GM06990 (cell line): ENCODE measurements at places on chromosomes 5 and 9.
A peak's percentile ranks its signal among the peaks of the same experiment; 100 is the strongest.

- no peak for DNase-seq
Observed at GRCh38 chr5:160799184-160799583, 52.8 kb downstream of the ATP10B start.

DNA sequence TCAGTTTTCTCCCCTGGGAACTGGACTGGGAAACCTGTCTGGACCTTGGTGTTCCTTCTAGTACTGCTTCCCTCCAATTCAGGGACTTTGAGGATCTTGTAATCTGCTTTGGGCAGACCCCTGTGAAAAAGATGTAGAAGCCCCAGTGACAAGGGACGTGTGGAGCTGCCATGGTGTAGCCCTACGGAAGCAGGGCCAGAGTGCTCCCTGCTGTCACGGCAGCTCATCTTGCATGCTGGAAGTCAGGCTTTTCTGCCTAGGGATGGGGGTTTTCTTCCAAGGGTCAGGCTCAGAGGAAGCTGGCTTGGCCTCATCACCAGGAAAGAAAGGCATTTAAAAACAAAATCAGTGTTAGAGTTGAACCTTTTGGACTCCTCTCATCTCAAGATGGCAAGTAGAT is 86.4 kb downstream of the AMBP start:
- DNase-seq = no peak

DNA sequence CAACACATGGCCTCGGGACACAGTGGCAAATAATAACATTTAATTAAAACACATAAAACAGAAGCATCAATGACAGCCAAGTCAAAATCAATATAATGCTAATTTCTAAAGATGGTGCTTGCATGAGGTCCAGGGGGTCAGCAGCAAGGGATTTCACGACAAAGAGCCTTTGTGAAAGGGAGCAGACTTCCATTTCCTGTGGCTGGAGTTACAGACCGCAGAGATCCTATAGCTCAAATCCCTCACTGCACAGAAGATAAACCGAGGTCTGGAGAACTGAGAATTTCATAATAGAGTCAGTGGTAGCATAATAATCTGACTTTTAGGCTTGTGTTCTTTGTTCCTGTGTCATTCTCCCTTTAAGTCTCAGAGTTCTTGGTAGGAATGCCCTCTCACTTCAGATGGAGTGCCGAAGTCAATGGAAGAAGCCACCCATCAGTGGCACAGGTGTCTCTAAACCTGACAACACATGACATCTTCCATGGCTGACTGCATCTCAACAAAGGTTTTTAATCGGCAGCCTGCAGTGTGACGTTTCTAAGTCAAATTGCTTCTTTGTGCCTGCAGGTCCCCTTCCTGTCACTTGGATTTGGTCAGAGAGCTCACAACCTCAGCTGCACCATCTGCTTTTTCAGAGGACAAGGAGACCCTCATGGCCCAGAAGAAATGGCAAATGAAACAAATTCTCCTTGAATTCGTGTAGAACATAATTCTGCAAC is 67.4 kb downstream of the CARTPT start:
- DNase-seq = no peak

- no peak for DNase-seq
Observed at GRCh38 chr9:36893184-36893583, 140.9 kb downstream of the PAX5 start.

DNA sequence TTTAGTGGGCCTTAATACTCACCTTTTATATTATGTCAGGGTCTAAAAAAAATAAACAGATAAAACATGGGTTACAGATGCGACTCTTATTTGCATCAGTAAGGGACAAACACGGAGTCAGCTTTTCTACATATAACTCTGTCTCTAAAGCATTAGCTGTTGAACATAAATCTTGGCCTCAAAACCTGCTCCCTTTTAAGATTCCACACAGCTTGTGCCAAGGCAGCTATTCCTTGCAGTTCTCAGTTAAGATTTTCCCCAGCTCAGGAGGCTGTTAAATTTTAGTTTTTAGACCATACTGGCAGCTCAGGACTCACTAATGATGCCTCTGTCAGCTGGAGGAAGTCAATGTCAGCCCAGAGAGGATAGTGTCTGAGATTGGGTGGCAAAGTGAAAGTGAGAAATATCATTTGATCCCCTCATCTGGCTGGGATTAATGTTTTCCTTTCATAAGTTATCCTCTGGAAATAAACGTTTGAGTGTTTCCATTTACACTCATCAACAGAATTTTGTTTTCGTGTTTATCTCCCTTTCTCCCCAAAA is 287.5 kb downstream of the ELAVL2 start:
- DNase-seq = no peak

DNA sequence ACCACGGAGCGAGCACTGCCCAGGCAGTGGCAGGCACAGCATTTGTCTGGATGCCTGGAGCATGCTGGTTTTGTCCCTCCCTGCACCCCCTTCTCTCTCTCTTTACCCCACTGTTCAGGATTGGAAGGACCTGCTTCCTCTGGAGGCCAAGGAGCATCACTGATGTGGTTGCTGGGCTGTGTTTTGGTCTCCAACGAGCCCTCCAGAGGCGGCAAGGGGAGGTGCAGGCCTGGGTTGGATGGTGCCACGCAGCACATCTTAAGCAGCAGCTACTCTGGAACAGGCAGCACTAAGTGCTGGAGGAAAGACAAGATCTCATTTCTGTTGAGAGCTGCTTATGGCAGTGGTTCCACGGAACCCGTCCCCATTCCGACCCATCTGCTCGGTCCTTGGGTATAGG is 139.6 kb downstream of the CMYA5 start:
- no peak for DNase-seq

DNA sequence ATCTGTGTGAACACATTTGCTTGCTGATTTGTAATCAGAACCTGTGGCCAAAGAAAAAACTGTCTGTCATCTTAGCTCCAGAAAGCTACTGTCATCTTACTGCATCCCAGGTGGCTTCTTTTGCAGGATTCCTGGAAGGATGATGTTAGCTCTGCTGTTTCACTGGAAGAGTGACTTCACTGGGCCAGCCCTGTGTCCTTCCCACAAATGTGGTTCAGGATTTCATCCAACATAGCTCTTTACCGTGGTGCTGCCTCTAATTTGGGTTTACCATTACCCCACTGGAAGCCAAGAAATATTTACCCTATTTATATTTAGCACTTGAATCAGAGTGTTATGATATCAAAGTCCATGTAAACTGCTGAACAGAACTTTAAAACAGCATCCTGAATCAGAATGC is 501.0 kb downstream of the GADD45G start:
- no peak for DNase-seq

- DNase-seq = no peak
Observed at GRCh38 chr9:5621327-5621726, 7.6 kb upstream of the RIC1 start.

DNA sequence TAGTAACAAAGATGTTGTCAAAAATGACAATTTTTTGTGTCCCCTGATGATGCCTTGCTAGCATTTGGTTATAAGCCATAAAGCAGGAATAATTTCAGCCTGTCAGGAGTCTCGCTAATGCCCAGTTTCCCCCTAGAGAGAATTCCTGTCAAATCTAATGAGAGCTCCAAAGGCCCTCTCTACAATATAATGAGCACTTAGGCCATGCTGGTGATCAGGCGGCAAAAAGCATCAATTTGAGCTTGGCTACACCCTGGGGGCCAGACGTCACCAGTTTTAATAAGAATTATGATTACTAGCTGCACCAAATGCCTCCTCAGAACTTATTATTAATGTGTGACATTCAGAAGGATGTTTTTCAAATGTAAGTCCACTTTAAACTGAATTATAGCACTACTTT is 6.1 kb downstream of the TLE1 start:
- DNase-seq = no peak

- DNase-seq = peak; percentile 71
Observed at GRCh38 chr9:89483592-89484474, 14.1 kb downstream of the SEMA4D start.

GRCh38 chr9:91882627-91883026 is 67.4 kb downstream of the ROR2 start:
- no peak for DNase-seq

GRCh38 chr9:126514037-126514821 is 99.5 kb upstream of the LMX1B start:
- peak; percentile 31 for DNase-seq

- DNase-seq = no peak
Observed at GRCh38 chr5:55860288-55860687, 9.1 kb downstream of the IL31RA start.

DNA sequence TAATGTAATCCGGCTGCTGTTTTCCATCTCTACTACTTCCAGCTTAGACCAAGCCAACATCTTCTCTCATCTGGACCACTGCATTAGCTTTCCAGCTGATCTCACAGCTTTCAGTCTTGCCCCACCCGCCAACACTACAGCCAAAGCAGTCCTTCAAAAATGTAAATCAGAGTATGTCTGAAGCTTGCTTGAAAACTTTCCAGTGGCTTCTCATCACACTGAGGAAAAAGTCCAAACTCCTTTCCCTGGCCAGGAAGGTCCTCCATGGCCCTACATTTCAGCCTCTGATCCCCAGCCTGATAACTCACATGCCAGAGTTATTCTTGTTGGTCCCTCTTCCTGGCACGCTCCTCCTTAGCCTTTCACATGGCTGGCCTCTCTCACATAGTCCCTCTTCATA is 38.5 kb downstream of the TTC1 start:
- DNase-seq = no peak

DNA sequence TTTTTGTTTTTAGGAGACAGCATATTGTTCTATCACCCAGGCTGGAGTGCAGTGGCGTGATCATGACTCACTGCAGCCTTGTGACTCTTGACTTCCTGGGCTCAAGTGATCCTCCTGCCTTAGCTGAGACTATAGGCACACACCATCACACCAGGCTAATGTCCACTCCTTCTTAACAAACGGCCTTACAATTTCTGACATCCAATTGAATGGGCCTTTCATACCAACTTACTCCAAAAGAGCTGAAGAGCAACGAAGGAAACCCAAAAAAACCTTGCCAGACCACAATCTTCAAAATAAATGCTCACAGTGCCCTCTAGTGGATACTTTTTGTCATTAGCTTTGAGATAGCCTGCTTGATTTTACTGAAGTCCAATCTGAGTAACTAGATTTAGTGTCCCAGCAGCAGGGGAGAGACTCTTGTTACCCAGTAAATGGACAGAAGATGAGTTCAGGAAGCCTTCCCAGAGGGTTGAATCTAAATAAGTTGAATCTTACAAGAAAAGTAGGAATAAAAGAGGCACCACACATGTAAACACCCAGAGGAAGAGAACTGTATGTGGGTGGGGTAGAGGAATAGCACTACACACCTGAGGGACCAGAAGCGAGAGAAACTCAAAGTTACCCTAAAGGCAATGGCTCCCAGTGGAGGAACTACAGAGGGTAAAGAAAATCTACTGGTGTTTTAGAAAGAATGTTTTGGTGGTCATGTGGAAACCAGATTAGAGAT is 9.3 kb downstream of the ZNF622 start:
- peak; percentile 34 for DNase-seq

GRCh38 chr5:113789769-113790168 is 276.3 kb downstream of the YTHDC2 start:
- no peak for DNase-seq

GRCh38 chr5:148978370-148979082 is 84.3 kb downstream of the SH3TC2 start:
- DNase-seq = no peak

- no peak for DNase-seq
Observed at GRCh38 chr5:9380109-9380508, 165.8 kb downstream of the SEMA5A start.

GRCh38 chr5:36301858-36302603 is at the start of gene RANBP3L:
RANBP3L (minus strand) TSS chr5:36301902; CDS start chr5:36301416, 486 bp downstream.
- DNase-seq = no peak

- DNase-seq = peak; percentile 65
Observed at GRCh38 chr5:79236970-79237739, 1.2 kb downstream of the JMY start.

DNA sequence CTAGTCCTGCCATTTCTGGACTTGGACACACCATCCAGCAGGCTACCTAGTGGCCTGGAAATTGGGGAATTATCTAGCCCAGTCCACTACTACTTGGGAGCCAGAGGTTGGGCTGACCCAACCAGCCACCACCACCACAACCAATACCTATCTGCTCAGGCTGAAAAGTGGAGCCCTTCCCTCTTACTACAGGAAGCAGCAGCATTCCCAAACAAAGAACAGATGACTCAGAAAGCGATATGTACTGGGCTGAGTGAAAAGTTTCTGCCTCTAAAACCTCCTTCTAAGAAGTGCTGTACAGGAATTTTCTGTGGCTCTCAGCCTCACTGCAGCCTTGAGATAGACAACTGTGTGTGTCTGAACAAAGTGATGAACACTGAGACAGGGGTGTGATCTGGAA is 279.4 kb downstream of the CDH10 start:
- no peak for DNase-seq

GRCh38 chr9:15813076-15813475 is 260.2 kb downstream of the CCDC171 start:
- no peak for DNase-seq

DNA sequence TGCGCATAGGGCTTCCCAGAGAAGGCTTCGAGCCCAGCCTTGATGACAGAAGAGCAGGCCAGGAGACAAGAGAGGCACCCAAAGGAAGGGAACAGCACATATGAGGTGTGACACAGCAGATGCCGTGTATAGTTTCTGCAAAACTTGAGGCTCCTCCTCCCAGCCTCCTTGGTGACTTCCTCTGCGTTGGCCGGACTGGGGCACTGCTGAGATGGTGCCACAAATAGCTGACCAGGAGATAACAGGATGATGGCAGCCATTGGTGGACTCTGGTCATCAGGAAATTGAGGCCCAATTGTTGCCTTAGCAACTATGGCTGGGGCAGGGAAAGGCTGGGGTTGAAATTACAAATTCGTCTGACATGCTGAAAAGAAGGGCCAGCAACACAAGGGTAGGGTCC is 4.8 kb upstream of the ZNF79 start:
- DNase-seq = no peak

DNA sequence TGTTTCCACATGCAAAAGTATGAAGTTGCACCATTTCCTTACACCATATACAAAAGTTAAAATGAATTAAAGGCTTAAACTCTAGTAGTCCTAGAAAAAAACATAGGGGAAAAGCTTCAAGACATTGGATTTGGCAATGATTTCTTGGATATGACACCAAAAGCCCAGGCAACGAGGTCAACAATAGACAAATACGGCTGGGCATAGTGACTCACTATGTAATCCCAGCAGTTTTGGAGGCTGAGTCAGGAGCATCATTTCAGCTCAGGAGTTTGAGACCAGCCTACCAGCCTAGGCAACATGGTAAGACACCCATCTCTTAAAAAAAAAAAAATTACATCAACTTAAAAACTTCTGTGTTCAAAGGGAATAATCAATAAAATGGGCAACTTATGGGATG is 30.9 kb upstream of the SREK1 start:
- DNase-seq = no peak

- no peak for DNase-seq
Observed at GRCh38 chr5:34598177-34598794, 57.8 kb upstream of the RAI14 start.

DNA sequence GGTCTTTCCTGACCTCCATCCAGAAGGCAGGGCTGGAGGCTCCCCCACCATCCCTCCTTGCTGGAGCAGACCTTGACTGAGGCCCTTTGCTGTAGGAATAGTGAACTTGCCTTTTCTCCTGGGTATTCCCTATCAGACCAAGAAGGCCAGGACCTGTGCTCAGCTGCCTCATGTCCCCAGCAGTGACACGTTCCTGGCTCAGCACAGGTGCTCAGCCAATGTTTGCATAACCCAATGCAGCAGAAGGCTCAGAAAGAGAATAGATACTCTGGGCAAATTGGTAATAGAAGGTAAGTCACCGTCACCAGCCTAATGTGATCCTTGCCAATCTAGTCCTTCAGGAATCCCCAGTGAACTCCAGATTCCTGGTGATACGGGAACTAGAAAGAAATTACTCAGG is 96.4 kb downstream of the ACTL7B start:
- no peak for DNase-seq
